ENCODE measurements at places on chromosomes 1 and 21. TPM values are rescaled to one million over a fixed set of nuclear protein-coding genes. Genes with fewer than 3 reads are reported as not detected.

The KIF17 gene
- total RNA-seq, result 0.32 TPM

The AMY1C gene
- total RNA-seq, result not detected

The PADI6 gene
- total RNA-seq, result not detected

The CAPN2 gene
- total RNA-seq, result 436 TPM

The RPS6KC1 gene
- total RNA-seq, result 35.9 TPM

The OR14K1 gene
- not detected for total RNA-seq

The SERPINC1 gene
- not detected for total RNA-seq

The APCS gene
- not detected for total RNA-seq

The F11R gene
- 2.2 TPM for total RNA-seq

The TDRD5 gene
- not detected for total RNA-seq

The USP16 gene
- 33.7 TPM for total RNA-seq

The HIVEP3 gene
- total RNA-seq, result 0.17 TPM

The MEX3A gene
- total RNA-seq, result 1.2 TPM

Data from bronchial smooth muscle cell (primary cell).